CD4-positive, alpha-beta T cell (primary cell): ENCODE measurements at places on chromosomes 12 and 14. TPM values are rescaled to one million over a fixed set of nuclear protein-coding genes. Genes with fewer than 3 reads are reported as not detected.

DNA sequence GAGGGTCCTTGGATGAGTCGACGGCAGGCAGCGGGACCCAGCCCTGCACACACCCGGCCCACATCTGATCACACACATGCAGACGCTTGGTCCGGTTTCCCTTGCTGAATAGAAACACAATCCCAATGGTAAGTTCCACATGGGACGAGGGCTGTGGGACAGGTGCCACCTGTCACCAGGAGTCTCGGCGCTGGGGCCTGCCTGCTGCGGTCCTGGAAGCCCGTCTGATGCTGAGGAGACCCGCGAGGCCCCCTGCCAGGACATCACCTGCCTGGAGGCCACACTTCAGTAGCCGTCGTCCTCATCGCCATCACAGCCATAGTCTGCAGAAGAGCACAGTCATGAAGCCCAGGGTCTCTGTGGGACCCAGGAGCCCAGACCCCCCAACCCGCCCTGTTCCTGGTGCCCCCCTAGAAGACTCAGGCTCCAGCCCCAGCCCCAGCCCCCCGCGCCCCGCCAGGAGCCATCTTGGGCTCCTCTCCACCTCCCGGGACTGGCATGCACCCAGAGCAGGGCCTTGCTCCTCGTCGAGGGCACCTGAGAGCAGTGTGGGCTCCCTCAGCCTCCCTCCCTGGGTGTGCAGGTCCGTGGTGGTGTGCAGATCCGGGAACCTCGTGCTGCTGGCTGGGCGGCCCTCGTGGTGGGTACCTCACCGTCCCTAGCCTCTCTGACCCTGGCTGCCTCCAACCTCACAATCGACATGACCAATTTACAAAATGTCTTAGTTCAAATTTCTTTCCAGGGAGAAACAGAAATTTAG, 29.3 kb upstream of the NUDT14 start:
- DNase-seq: no peak

- no peak for DNase-seq
These were observed 30.2 kb upstream of the NPAS3 start for GRCh38 chr14:32908196-32909084.

- DNase-seq: no peak
These were observed 41.1 kb downstream of the GLRX5 start for GRCh38 chr14:95575840-95576473.

GRCh38 chr14:23984891-23985602, 3.7 kb upstream of the DHRS4L2 start:
- no peak for DNase-seq

The FOXN4 gene
- total RNA-seq: not detected
